ENCODE measurements at places on chromosomes 7 and 10.
A peak's percentile ranks its signal among the peaks of the same experiment; 100 is the strongest.

DNA sequence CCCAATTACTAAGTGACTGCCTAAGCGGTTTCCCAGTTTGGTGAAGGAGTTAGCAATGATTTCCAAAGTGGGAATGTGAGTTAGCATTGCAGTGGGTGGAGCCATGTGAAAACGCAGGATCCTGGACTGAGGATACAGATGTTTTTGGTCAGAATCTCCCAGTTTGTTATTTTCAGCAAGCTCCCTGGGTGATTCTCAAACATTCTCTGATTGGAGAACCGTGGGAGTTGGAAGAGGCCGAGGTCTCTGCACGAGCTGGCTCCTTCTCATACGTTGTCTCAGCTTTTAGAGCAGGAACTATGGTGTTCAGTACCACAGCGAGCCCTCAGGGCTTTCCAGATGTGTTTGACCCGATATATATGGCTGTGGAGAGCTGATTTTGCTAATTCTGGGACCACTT is 396.5 kb upstream of the NPVF start:
- no peak for DNase-seq

DNA sequence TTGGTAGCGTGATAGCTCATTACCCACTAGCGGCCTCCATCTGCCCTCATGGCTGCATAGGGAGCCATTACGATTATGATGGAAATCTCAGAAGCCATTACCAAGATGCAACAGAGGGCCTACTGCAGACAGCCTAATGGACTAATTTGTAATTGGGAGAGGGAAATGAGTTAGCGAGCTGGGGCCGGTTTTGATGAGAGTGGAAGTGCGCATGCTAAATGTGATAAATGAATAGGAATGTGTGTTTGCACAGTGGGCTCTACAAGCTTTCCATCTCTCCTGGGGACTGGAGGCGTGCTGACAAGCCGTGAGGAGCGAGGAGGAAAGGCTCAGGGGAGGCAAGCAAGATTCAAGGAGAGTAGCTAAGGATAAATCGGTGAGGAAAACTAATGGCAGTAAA is 644.5 kb upstream of the GALNT17 start:
- no peak for DNase-seq

DNA sequence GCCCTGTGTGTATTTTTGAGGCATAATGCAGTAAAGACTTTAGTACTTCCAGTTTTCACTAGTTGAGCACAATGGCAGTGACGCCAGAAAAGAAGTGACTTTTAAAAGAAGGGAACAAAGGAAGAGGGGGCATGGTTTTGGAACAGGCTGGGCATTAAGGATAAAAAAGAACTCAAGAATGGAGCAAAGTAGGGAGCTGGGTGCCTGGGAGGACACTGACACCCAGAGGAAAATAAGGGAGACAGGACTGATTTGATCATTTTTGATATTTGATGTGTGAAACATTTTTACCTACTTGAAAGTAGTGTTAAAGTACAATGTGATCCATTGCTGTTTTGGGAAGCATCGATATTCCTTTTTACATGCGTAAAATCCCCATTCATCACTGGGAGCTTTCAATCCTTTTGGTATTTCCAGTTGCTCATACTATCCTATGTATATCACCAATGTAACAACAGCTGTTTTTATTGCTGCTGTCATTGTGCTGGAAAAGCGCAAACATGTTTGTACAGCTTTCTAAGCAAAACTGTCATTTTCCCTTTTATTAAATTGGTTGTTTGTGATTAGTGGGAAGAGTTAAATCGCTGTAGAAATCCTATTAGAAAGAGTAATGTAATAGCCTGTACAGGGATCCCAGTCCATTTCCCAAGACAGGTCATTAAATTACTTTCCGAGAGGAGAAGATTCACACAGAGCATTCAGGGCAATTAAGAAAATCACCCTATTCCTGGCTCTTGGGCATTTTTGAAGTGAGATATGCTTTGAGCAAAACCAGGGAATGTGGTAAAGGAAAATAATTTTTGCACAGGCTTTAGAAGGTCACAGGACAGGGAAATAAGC is 85.2 kb downstream of the ADAM12 start:
- no peak for DNase-seq

DNA sequence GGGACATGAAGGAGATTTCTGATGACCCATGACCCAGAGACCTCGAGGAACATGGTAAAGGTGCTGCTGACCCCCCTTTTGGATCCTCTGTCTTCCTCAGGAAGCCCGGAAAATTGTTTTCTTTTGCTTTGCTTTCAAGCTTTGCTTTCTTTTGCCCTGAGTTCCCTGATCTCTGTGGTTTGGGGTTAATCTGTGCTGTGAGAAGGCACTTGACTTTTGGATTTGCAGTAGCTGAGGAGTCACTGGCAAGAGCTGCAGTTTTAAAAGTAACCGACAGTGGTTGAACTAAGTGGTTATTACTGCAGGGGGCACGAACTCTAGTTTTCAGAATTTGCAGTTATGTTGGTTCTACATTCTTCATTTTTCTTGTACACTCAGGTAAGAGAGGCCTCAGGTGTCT is 53.0 kb downstream of the PDZD8 start:
- DNase-seq: no peak

DNA sequence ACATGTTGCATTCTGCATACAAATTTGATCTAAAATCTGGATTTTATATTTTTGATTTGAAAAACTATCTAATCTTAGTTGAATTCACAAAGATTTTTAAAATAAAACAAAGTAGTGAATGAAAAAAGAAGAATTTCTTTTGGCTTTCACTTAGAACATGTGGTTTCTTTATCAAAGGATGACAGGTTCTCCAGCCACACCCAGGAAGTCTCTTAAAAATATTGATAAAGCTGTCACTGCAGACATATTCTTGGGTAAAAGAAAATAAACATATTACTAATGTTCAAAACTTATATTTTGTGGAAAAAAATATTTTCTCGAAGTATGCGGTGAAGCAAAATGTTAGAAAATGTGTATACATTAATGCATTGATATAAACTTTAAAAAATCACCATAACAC is 44.3 kb downstream of the ARL4A start:
- no peak for DNase-seq

GRCh38 chr7:87424075-87424474 is 51.4 kb downstream of the ABCB4 start:
- DNase-seq: no peak

DNA sequence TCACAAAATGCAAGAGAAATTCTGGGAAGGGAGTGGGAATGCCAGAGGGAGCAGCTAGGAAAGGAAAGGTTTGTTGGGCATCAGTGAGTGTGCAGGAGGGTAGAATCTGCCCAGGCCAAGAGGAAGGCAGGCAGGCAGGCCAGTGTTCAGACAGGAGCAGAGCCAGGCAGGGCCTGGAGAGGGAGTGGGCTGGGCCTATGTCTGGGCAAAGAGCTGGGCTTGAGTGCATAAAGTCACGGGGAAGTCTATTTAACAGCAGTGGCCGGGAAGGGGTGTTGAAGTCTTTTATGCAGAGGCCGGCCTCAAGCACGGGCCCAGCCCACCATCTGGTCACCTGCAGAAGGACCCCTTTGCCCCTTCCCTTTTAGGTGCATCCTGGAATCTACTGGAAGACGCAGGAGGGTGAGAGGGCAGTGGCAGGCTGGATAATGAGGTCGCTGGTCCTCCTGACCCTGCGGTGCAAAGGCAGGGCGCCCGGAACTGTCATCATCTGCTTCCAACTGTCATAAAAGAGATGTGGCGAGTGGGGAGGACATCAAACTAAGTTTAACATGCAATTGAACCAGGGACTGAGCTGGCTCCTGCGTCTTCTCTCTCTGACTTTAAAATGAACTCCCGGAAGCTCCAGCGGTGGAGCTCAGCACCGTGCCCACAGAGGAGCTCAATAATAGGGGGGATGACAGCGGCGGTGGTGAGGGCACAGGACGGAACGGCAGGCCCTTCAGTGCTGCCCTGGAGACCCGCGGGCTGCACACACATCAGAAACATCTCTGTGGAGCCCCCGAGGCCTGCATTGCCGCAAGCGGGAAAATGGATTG is 29.5 kb downstream of the CARD11 start:
- no peak for DNase-seq

GRCh38 chr10:103145046-103145445 is 48.0 kb downstream of the NT5C2 start:
- DNase-seq: no peak

- no peak for DNase-seq
These were observed 23.8 kb upstream of the CHN2 start for GRCh38 chr7:29170781-29171180.

- DNase-seq: no peak
These were observed 72.4 kb downstream of the ABCC2 start for GRCh38 chr10:99854860-99855259.

GRCh38 chr7:23100697-23101096 is 4.9 kb upstream of the KLHL7 start:
- no peak for DNase-seq

- no peak for DNase-seq
These were observed 16.7 kb upstream of the SPOCK2 start for GRCh38 chr10:72105098-72105475.

DNA sequence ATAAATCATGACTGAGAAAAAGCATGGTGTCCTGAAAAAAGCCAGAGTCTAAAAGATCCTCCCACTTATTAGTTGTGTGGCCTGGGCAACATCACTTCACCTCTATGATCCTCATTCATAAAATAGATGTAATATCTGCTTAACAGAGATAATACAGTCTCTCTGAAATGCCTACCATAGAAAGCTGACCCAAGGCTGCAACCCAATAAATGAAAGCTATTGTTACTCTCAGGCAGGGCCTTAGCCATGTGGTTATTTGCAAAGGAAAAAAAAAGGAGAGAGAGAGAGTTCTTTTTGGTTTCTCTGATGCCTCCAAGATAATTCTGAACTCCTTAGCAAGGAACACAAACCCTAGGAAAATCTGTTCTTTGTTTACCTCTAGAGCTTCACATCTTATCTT is 7.9 kb downstream of the FAM13C start:
- DNase-seq: no peak

DNA sequence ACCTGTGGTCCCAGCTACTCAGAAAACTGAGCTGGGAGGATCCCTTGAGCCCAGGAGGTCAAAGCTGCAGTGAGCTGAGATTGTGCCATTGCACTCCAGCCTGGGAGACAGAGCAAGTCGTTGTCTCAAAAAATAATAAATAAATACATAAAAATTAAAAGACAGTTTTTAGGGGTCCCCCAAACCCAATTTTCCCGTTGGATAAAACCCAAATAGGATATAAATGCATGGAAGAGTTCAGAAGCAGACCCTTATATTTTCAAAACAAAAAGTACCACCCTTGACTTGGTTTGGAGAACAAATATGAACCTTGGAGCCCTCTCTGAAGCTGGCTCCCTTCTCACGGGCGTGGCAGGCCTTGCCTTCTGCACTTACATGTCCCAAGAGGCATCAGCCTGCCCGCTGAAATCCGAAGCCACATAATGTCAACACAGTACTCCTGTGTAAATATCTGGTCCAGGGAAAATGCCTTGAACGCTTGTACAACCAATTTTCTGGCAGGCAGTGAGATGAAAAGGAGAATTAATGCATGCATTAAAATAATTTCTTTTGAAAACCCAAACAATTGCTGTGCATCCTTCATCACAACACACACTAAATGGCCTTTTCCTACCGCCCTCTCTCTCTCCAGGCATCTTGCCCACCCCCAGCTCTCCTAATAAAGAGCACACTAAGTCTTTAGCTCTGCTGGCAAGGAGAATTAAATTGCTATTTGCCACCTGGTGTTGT is 46.4 kb upstream of the PARD3 start:
- no peak for DNase-seq

- peak; percentile 12 for DNase-seq
These were observed 10.1 kb downstream of the AVPI1 start for GRCh38 chr10:97676770-97677581.

DNA sequence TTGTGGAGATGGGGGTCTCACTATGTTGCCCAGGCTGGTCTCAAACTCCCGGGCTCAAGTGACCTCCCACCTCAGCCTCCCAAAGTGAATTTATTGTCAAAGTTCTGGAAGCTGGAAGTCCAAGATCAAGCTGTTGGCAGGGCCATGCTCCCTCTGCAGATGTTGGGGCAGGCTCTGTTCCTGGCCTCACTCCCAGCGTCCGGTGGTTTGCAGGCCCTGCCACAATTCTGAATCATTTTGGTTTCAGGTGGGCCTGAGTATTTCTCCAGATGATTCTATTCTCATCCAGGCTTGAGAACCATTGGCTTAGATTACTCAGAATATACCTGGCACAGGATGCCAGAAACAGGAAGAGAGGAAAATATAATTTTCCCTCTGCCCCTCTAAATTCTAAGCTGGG is 737.4 kb downstream of the TNS3 start:
- DNase-seq: no peak

DNA sequence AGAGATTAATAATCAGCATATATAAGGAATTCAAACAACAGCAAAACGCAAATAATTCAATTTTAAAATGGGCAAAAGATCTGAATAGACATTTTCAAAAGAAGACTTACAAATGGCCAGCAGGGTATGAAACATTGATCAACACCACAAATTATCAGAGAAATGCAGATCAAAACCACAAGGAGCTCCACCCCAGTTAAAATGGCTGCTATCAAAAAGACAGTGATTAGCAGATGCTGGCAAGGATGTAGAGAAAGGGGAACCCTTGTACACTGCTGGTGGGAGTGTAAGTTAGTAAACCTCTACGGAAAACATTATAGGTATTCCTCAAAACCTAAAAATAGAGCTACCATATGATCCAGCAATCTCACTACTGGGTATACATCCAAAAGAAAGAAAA is 128.0 kb upstream of the CACUL1 start:
- DNase-seq: no peak

- DNase-seq: no peak
These were observed 44.9 kb downstream of the SP8 start for GRCh38 chr7:20741801-20742200.

DNA sequence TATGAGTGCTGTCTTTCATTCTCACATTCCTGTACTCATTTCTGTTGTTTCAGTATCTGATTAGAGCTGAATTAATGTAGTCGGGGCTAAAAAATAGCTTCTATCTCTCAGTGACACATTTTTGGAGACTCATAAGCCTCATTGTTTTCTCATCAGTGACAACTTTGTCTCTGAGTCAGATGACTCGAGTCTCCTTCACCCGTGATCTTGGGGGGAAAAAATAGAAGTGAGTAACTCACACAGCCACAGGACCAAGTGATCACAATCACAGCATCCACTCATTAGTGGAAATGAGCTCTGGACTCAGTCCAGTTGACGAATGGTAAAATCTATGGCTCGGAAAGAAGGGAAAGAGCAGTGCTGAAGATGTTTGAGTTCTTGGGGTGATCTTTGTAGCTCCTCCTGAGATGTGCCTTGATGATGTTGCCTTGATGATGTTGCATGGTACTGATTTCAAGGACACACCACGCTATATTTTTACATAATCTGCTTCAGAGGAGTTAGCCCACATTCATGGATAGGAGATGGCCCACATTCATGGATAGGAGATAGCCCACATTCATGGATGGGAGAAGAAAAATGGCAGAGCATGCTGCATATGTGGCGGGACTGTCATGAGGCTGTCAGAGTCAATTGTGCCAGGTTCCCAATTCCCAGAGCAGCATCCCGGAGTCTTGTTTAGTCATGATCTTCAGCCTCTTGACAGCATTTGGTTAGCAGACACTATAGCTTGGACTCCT is 214.7 kb downstream of the CELF2 start:
- no peak for DNase-seq

Data from stimulated activated CD8-positive, alpha-beta memory T cell treated with anti-CD3 and anti-CD28 coated beads, Interleukin-12 subunit alpha, Interleukin-12 subunit beta, amount 100 ng/mL, for 4 hours (primary cell).